Esophagus squamous epithelium (tissue), 5 donors: ENCODE measurements at places on chromosomes 13 and 19.

- no peak for DNase-seq
Observed at GRCh38 chr19:28727480-28728159, 485.3 kb downstream of the UQCRFS1 start.

DNA sequence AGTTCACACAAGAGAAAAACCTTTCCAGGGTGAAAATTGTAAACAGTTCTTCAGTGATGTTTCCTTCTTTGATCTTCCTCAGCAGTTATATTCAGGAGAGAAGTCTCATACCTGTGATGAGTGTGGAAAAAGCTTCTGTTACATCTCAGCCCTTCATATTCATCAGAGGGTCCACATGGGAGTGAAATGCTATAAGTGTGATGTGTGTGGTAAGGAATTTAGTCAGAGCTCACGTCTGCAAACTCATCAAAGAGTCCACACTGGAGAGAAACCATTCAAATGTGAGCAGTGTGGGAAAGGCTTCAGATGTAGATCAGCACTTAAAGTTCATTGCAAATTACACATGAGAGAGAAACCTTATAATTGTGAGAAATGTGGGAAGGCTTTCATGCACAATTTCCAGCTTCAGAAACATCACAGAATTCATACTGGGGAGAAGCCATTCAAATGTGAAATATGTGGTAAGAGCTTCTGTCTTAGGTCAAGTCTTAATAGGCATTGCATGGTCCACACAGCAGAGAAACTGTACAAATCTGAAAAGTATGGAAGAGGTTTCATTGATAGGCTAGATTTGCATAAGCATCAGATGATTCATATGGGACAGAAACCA, 6.9 kb downstream of the ZNF222 start:
- DNase-seq = no peak

GRCh38 chr13:106139377-106139776, 396.1 kb downstream of the EFNB2 start:
- no peak for DNase-seq

- no peak for DNase-seq
Observed at GRCh38 chr19:30596813-30597399, 224.7 kb downstream of the ZNF536 start.

- no peak for DNase-seq
Observed at GRCh38 chr13:50991579-50992521, 82.3 kb downstream of the RNASEH2B start.

GRCh38 chr19:42468273-42468796, 25.6 kb upstream of the CXCL17 start:
- no peak for DNase-seq

DNA sequence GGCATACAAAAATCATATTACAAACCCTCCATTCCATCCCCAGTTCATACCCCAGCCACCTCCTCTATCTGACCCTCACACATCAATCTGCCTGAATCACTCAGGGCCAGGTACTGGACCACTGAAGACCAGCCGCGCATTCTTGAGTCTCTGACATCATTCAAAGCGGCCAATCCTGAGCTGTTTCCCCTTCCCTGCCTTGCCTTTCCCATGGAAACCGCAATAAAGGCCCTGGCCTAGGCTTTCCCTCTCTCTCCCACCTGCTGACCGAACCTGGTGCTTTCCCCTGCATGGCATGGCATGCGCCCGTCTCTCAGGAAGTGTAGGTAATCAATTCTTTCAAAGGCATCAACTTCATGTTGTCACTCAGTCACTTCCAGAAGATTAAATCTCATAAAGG, 17.7 kb upstream of the HIF3A start:
- DNase-seq = no peak

DNA sequence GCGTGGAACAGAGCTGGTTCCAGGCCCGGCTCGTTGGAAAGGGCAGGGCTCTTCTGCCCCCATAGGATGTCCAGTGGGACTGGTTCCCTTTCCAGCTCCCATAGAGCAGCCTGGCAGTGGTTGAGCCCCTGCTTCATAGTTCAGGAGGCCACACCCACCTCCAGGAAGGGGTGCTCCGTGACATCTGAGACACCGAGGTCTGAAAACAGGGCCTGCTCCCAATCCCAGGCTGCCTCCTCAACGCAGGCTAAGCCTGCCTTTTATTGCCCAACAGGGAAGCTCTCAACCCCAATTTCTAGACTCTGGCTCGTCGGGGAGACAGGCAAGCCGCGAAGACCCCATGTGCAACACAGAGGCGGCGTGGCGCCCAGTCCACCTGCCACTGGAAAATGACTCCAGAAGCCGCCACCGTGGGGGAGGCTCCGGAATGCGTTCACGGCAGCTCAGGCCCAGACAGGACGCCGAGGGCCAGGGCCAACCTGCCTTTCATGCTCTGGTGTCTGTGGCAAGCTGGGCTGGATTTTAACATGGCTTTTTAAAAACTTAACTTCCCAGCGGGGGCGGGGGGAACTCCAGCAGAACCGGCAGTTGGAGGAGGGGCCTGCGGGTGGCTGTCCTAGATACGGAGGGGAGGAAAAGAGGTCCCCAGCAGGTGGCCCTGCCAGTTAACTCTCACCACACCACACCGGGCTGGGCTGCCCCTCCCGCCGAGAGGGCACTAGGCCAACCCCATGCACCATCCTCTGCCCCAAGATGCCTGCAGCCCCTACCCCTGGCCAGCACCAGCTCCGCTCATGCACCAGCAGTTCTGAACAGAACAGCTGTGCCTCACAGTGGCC, 17.9 kb upstream of the TINCR start:
- DNase-seq = no peak

DNA sequence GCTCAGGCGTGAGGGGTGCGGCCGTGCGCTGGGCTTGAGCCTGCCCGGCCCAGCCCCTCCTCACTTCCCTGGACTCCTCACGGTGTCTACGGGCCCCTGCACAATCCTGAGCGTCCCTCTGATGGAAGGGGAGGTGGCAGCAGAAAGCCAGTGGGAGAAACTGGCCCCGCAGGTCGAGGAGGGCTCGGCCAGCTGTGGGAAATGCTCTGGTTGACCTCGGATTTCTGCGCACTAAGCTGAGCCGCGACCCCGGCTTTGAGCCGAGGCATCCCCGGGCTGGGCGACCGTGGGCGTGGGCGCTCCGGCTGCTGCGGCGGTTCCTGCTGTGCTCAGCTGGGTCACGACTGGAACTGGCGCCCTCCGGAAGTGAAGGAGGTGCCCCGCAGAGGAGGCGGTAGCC, 70.1 kb downstream of the ZNF208 start:
- DNase-seq = no peak

GRCh38 chr13:103276775-103277498, 210.7 kb upstream of the SLC10A2 start:
- DNase-seq = no peak

DNA sequence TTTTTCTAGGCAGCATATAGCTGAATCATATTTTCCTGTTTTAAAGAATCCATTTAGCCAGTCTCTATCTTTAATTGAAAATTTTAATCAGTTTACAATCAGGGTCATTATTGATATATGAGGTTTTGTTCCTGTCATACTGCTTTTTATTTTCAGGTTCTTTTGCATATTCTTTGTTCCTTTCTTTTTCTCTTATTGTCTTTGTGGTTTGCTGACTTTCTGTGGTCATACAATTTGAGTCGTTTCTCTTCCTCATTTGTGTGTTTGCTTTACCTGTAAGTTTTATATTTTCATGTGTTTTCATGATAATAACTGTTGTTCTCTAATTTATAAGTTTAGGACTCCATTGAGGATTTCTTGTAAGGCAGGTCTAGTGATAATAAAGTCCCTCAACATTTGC, 812.6 kb downstream of the DACH1 start:
- DNase-seq = no peak

- DNase-seq = no peak
Observed at GRCh38 chr19:4077007-4077374, 10.3 kb upstream of the ZBTB7A start.

DNA sequence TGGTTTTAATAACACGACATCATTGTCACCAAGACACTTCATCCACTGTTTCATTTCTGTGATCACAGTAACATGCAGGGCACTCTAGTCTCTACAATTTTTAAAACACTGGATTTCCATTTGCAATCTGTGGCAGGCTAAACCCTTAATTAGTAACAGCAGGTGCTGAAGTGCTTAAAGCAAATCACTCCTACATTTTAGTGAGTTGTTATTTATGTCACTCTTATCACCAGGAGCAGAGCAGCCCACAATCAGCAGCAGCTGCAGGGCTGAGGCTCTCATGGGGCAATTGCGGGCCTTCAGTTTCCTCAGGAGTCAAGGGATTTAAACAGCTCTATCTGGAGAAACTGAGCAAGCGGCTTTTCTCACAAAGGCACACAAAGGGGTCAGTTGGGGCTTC, 1.6 kb downstream of the SOHLH2 start:
- DNase-seq = no peak

DNA sequence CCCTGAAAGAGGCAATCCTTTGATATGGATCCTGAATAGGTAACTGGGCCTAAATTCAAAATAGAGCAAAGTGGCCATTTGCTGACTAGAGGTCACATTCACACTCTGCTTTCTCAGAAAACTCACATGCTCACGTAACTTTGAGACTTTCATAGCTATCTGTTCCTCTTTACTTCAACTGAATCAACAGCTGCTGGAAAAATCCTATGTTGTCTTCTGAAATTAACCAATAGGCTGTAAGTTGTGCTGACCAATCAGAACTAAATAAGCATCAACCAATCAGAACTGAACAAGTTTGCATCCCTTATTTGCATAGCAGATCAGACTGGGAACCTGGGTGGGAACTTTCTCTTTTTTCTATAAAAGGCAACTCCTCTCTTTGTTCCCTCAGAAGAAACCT, 24.0 kb upstream of the TBC1D4 start:
- no peak for DNase-seq

GRCh38 chr13:40992678-40993518, 26.2 kb downstream of the ELF1 start:
- no peak for DNase-seq

DNA sequence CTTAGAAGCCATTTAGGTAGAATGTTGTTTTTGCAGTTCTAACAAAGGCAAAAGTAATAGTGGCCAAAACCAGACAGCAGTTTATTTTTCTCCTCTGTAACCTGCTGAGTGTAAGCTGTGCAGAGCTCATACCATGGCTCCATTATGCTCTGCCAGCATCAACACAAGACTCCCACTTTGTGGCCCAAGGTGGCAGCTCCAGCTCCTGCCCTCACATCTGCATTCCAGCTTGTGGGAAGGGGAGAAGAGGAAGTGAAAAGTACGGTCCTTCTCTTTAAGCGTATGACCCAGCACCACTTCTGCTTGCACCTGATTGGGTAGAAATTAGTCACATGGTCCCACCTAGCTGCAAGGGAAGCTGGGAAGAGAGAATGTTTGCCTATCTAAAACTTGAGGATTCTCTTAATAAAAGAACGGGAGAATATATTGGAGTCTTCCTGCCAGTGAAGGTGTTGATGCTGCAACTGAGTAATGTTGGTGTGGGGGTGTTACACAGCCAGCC, 19.2 kb downstream of the ADGRE1 start:
- no peak for DNase-seq

GRCh38 chr13:38264363-38265131, 85.1 kb upstream of the UFM1 start:
- no peak for DNase-seq

DNA sequence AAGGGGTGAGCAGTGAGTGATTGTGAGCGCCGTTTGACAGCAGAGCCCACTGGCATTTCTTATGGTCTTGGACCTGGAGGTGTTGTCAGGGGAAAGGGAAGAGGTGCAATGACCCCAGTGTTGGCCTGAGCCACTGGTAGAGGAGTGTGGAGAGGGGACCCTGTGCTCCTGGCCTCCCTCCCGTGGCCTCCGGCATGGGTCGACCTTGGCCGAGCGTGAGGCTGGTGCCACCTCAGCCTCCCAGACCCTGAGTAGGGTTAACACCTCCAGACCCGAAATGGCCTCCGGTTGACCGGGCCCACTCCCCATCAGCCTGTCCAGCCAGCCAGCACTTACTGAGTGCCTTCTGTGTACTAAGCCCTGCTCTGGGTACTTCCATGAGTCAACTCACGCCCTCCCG, 6.5 kb downstream of the TRAPPC5 start:
- DNase-seq = no peak

- DNase-seq = no peak
Observed at GRCh38 chr19:535017-535835, 3.7 kb downstream of the CDC34 start.

DNA sequence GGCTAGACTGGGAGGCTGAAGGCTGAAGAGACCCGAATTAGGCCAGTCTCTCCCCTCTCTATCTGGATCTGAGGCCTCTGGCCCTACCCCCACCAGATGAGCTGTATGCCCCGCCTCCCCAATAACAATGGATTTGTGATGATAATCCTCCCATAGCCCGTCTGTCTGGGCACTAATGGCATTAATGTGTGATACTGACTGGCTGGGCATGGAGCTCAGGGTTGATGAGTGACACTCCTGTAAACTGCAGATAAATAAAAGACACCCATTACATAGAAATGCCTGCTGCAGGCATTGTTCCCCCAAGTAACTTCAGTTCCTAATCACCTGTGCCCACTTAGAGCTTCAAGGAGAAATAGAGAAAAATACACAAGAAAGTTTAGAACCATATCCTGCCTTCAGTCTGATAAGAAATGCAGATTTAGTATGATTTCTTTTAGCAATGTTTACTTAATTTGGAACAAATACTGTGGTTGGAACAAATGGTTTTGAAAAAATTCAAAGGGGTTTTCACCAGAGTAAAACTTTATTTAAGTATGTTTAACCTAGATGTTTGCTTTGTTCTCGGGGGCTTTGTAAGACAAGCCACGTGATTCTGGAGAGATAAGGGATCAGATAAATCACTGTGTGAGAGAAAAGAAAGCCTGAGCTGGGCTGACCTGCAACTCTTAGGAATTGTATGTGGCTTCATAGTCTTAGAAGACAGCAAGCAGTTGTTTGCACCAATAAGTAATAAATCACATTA, 60.3 kb downstream of the TNFRSF19 start:
- DNase-seq = no peak

GRCh38 chr19:47176627-47177090, 46.0 kb downstream of the SAE1 start:
- DNase-seq = no peak

DNA sequence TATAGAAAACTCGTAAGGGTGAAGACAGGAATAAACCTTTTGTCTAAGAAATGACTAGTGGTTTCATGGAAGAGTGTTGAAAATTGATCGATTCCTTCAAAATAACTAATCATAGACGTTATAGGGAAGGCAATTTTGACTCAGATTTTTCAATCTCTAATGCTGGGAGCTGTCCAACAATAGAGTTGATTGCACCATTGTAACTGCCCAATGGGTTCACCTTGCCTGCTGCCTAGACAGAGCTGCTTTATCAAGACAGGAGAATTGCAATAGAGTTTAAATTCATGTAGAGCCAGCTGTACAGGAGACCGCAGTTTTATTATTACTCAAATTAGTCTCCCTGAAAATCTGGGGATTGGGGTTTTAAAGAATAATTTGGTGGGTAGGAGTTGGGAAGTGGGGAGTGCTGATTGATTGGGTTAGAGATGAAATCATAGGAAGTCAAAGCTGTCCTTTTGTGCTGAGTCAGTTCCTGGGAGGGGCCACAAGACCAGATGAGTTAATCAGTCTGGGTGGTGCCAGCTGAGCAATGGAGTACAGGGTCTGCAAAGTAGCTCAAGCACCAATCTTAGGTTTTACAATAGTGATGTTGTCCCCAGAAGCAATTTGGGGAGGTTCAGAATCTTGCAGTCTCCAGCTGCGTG, 16.8 kb upstream of the ADGRE2 start:
- DNase-seq = no peak
